COR-L47 (cell line): ENCODE measurements at places on chromosomes 12 and 14.

- DNase-seq = peak; percentile 14
Measured at GRCh38 chr12:39912211-39912980, 193.5 kb downstream of the SLC2A13 start.

- DNase-seq = peak; percentile 4
Measured at GRCh38 chr14:75449696-75450095, 21.9 kb downstream of the JDP2 start.

GRCh38 chr14:32008602-32009193 lies 68.4 kb upstream of the ARHGAP5 start:
- DNase-seq = no peak

DNA sequence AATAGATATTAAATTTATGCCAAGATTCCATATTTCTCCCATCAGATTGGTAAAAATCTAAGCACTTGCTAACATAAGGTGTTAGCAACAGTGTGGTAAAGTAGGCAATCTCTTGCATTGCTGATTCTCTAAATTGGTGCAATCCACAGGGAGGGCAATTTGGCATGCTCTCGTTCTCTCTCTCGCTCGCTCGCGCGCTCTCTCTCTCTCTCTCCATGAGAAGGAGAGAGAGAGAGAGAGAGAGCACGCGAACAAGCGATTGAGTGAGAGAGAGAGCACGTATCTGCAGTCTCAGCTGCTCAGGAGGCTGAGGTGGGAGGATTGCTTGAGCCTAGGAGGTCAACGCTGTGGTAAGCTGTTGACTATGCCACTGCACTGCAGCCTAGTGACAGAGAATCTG lies 25.9 kb downstream of the PSEN1 start:
- no peak for DNase-seq

GRCh38 chr12:97005646-97006045 lies 98.6 kb downstream of the NEDD1 start:
- no peak for DNase-seq

- no peak for DNase-seq
Measured at GRCh38 chr12:101297661-101298060, 17.8 kb downstream of the UTP20 start.

- peak; percentile 26 for DNase-seq
Measured at GRCh38 chr14:92792885-92793284, 1.2 kb upstream of the GOLGA5 start.

- no peak for DNase-seq
Measured at GRCh38 chr12:47820631-47821345, 1.1 kb upstream of the HDAC7 start.

DNA sequence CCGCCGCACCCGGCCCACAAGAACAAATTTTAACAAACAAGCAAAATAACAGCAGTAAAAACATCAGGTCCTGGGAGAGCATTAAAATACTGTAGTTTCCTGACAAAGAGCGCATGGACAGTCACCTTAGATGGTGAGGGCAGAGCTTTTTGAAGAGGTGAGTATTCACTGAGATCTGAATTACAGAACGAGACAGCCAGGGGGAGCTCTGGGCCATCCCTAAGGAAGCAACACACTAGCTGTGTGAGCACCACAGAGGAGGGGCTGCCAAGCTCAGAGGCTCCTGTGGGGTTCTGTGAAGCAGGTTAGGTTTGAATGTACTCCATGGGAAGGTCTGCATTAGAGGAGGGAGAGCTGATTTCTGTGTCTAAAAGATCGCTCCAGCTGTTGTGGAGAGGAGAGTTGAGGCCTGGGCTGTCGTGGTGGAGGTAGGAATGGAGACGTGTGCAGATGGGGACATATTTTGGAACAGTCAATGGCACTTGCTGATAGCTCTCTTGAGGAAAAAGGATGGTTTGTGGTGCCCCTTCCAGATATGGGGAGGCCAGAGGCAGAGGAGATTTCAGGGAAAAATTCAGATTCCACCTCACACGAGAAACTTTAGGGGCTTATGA lies 72.9 kb downstream of the TRAFD1 start:
- peak; percentile 55 for DNase-seq
